NCI-H526 treated with DMSO at 0.1 percent for 48 hours (cell line): ENCODE measurements at places on chromosomes 2 and 18.

DNA sequence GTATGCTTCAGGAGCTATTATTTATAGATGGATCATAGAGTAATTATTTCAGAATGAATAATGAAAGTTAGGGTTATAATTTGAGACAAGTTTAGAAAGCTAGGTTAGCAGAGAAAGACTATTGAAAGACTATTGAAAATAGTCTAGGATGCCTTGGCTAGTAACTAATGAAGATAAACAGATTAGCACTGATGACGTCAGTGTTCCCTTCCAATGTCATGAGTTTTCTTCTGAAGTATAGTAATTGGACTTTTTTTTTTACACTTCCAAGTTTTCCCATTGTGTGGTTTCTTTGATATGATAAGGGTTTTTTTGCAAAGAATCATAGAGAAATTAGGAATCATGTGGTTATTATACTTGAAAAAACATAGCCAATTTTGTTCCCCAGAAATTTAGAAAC, 1041.5 kb upstream of the CRIM1 start:
- DNase-seq, result no peak

- DNase-seq, result no peak
Observed at GRCh38 chr2:207136874-207137273, 28.9 kb downstream of the KLF7 start.

DNA sequence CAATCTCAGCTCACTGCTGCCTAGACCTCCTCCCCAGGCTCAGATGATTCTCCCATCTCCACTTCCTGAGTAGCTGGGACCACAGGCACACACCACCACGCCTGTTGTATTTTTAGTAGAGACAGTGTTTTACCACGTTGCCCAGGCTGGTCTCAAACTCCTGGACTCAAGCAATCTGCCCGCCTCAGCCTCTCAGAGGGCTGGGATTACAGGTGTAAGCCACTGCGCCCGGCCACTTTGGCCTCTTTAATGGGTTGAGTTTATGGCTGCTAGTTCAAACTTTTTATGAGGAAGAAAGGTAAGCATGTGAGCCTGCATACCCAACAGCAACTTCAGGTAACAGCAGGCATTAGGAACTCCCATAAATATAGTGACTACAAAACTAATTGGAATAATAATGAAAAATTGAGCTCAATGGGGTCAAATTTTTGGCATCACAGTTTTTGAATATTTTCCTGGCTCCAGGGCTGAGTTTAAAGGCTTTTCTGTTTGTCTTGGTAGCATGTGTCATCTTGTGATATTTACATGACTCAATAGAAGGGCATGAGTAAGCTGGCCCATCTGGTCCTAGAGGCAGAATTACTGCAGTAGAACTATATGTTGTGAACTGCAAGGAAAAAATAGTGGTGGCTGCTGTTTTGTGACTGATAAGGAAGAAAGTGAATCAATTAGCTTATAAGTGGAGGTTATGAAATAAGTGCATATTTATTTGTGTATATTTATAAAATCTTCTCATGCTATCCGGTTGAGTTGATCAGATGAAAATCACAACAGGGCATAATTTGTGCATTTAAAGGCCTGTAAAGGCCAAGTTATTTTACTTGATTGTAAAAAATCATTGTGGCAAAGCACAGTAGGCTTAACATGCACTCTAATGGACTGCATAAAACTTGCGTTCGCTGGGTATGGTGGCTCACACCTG, 24.8 kb downstream of the GALM start:
- no peak for DNase-seq

GRCh38 chr2:7242189-7242867, 325.1 kb downstream of the RNF144A start:
- no peak for DNase-seq

DNA sequence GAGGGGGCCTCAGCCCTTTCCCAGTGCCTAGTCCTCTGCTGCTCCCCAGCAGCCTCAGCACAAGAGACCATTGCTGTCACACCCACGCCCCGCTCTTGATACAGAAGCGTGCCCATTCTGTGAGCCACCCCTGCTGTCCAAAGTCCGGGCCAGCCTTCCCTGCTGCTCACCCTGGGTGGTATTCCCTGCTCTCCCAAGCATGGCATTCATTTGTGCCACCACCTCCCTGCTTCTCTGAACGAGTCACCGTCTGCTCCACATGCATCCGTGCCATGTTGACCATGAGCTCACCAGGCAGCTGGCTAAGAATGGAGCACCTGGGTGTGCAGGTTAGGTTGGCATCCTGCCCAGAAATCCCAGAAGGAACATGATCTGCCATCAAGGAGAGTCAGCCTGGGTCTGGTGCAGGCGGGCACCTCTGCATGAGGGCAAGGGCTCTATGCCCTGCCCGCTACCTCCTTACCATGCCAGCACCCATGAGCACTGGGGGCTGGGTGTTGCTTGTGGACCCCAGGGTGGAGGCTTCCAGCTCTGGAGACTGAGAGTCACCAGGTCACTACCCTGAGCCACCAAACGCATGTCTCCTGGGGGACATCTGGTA, 63.0 kb downstream of the TWIST2 start:
- DNase-seq, result no peak

GRCh38 chr2:23449413-23449812, 64.4 kb downstream of the KLHL29 start:
- DNase-seq, result no peak

DNA sequence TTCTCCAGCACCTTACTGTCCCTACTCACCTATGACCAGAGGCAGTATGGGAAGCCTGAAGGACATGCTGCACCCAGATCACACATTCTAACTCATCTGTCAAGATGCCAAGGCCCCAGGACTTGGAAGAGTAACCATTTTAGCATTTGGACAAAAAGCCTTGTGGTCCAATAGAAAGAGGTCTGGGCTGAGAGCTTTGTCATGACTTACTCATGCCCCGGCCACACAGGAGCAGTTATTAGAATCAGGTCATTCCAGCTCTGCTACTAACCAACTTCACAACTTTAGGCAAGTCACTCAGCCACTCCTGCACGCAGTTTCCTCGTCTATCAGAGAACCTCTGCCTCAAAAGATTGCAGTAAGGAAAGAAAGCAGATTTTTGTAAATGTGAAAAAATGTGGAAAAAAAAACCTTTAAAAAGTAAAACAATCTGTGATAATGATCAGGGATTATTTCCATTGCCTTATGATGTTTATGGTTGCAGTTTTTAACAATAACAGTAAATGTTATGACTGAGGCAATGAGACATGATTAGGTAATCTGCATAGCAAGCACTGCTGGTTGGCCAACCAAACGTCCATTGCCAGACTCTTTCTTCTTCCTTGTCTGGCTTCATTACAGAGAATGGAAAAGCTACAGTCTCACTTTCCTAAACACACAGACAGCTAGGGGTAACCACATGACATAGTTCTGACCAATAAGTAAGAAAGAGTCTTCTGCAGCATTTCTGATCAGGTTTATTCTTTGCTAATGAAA, 255.4 kb upstream of the CHAC2 start:
- DNase-seq, result no peak

GRCh38 chr2:139365189-139365588, 585.0 kb upstream of the NXPH2 start:
- no peak for DNase-seq

DNA sequence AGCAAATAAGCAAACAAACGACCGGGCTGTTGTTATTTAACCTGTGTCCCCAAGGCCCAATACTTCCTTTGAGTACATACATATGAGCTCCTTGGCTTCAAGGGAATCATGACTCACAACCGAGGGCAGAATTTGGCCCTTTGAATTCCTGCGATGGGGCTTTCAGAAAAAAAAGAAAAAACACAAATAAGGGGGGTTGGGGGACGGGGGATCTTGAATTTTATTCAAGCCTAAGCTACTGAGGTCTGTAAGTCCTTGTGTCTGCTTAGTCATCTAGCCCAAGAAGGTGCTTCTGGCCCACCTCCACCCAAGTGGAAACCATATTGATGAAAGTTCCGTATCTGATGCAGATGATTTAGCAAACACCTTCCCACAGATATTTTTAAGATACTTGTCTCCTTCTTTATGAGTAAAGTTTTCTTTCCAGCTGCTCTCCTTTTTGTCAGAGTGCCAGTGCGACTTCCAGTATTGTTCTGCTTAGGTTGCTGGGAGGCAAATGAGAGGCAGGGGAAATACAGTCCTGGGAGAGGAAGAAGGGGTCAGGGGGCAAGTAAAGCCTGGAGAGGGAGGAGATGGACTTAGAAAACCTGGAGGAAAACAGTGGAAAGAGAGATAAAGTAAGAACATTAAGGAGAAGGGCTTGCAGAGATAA, 169.6 kb downstream of the ZEB2 start:
- no peak for DNase-seq

DNA sequence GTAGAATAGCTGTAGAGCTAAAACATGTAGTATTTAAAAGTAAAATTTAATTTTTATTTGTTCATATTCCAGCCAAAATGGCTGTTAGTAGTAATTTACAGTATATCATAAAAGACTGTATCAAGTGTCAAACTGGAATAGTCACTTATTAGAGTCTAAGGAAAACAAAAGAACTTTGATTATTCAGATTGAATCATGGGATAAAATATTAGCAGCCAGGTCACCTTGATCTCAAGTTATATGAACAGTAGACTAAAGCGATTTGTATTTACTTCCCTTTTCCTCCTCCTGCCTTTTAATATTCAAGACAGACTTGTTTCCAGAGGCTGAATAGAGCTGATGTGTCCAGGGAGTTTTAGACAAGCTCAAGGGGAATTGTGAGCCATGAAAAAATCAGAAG, 54.4 kb downstream of the PMAIP1 start:
- DNase-seq, result no peak

- no peak for DNase-seq
Observed at GRCh38 chr2:29841386-29842004, 79.9 kb downstream of the ALK start.

- no peak for DNase-seq
Observed at GRCh38 chr2:235575431-235575830, 81.6 kb downstream of the AGAP1 start.

GRCh38 chr2:10124538-10125045, 2.1 kb downstream of the RRM2 start:
- peak; percentile 66 for DNase-seq

GRCh38 chr2:100940766-100941645, 61.1 kb upstream of the RPL31 start:
- DNase-seq, result no peak

DNA sequence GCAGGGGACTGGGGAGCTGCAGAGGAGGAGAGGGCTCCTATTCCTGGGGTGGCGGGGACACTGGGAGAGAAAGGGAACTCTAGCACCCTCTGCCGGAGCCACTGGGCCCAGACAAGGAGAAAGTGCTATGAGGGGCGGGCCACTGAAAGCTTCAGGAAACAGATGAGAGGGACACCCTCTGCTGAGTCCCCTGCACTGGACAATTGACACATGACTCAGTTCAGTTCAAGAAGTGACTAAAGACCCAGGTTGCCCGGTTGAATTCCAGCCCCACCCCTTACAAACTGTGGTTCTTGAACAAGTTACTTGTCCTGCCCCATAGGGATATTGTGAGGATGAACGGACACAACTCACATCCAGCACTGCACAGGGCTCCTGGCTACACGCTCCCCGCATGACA, 5.0 kb downstream of the RUFY4 start:
- no peak for DNase-seq

DNA sequence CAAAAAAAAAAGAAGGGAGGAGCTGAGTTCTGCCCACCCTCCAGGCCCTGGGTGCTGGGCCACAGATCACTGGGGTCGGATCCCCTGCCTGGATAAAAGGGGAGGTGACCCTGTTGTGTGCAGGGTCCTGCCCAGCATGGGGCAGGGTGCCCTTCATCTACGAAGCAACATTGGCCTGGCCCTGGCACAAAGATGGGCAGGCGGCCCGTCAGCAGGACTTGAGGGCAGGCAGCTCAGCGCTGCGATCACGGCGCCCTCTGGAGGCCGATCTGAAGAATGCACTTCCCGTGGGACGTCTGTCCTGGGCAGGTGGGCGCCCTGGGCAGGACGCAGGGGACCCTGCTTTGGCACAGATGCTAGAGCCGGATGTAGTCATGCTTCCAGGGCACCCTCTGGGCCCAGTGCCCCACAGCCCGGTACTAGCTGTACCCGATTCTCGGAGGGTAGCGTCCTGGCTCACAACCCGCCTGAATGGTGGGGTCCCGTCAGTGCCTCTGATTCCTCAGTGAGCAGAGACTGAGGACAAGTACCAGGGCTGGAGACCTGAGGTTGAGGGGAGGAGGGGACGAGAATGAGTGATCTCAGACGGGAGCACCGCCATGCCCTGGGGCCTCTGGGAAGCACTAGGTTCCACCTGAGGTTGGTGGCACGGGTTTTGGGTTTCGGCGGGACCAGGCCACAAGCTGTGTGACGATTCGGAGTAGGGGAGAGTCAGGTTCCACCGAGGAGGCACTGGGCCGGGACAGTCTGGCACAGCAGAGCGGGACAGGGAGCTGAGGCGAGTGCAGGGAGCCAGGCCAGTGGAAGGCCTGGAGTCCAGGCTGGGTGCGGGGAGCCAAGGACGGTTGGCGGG, 18.0 kb downstream of the ARID5A start:
- peak; percentile 47 for DNase-seq

GRCh38 chr18:9696112-9696511, 12.0 kb upstream of the RAB31 start:
- no peak for DNase-seq

GRCh38 chr2:188203776-188204175, 87.9 kb upstream of the GULP1 start:
- DNase-seq, result no peak

- no peak for DNase-seq
Observed at GRCh38 chr18:10289251-10289650, 165.2 kb upstream of the APCDD1 start.

DNA sequence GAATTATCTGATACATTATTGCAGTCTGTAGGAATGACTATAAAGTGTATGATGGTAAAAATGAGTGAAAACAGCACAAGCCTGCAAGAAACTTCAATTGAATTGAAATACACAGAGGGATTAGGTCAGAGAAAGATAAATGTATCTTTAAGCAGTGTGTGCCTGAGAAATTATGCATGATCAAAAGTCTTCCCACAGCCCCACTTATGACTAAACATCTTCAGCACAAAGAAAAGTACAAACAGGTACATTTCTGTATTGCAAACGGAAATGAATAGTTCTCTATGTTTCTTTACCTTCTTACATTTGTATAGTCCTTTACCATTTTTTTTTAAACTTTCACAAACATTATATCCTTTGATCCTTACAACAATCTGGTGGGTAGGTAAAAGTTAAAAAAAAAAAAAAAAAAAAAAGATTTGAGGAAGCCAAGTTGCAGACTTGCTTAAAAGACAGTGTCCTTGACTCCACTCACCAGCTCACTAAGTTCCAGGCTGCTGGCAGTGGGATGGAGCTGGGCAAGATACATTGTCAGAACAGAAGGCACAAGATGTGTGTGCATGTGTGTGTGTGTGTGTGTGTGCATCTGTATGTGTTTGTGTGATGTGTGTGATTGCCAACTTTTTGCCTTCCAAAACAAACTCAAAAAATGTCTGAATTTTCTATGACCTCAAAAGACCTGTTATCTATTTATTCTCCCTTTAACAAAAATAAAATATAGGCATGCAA, 423.7 kb upstream of the ACVR2A start:
- DNase-seq, result no peak

DNA sequence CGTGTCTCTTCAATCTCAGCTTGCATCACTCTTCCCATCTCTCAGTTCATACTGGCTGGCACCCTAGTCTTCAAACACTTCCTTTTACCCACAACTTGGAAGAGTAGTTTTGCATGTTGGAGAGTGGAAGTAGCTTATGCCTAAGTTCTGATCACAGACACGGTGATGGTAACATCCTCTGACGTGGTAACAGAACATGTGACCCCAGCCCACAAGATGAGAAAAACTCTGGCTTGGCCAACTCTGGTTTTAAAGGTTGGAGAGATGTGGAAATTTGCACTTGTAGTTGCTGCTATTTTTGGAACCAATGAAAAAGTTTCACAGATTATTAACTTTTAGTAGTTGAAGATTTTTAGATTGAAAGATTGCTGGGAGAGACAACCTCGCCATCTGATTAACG, 155.4 kb upstream of the SLC35G4 start:
- DNase-seq, result no peak
